CD4-positive, alpha-beta T cell treated with Interleukin-17A for 1 hour (primary cell): ENCODE measurements at places on chromosomes 13 and 19.

GRCh38 chr13:85896516-85897450 lies 97.6 kb upstream of the SLITRK6 start:
- no peak for DNase-seq

DNA sequence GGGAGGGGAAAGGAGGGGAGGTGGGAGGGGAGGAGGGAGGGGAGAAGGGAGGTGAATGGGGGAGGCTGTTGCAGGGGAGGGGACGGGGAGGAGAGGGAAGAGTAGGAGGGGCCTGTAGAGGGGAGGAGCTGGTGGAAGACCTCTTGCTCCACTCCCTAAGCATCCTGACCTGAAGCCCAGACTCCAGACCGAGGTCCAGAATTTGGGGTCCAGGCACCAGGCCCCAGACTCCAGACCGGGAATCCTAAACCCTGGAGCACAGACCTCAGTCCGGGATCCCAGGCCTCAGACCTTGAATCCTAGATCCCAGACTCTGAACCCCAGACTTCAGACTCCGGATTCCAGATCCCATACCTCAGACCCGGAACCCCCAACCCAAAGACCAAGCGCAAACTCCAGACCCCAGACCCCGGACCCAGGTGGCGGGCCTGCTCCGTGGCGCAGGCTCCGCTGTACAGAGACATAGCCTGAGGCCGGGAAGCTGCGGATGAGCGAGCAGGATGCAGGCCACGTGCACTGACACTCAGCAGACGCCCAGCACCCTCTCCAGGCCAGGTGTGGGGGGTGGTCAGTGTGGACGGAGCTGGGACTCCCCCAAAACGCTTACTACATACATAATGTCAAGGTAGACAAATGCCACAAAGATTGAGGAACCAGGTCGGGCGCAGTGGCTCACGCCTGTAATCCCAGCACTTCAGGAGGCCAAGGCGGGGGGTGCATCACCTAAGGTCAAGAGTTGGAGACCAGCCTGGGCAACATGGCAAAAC lies 710 bp upstream of the BTBD2 start:
- DNase-seq: peak; percentile 79

DNA sequence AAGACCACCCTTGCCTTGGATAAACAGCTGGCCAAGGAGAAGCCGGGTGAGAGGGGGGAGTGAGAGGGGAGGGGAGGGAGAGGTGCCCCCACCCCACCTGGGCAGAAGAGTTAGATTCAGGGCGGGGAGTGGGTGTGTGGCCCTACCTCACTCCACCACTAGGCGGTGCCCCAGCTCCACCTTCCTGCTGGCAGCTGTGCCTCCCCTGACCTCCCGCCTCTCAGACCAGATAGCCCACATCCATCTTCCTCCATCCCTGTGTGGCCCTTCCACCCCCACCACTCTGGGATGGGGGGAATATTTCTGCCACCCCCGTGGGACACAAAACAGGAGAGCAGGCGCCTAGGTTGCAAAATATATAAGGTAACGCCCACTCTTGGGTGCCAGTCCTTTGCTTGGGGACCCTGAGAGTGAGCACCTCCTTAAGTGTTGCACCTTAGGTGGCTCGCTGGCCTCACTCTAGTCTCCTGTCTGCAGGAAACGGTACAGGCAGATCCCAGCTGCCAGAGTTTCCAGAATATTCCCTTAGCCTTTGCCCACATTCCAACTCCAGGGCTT lies 13.8 kb upstream of the EHD2 start:
- DNase-seq: peak; percentile 40

DNA sequence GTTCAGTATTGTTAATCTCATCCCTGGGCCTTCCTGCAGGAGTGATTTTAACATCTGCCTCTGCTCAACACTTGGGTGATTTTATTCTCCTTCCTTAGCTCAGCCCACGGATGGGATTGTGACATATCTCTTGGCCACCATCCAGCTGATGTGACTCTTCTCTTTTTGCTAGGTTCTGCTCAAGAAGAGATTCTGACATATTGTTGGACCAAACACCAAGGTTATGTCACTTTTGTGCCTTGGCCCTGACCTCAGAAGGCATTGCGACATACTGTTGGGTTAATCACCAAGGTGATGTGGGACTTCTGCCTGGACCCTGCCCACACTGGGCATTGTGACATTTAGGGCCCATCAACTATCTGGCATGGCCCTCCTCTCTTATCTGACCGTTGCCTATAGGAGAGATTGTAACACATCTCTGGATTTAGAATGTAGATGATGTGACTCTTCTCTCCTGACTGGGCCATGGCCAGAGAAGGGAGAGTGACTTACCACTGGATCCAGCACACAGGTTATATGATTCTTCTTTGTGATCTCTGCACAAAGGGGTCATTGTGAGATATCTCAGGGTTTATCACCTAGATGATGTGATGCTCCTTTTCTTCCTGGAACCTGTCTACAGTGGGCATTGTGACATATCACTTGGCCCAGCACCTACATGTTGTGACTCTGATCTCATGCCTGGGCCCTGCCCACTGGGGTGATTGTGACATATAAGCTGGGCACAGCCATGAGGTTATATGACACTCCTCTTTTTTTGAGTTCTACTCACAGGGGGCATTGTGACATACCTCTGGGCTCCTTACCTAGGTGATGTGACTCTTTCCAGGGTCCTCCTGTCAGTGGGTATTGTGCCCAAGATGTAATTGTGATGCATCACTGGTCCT lies 88.8 kb downstream of the ZNF429 start:
- no peak for DNase-seq

DNA sequence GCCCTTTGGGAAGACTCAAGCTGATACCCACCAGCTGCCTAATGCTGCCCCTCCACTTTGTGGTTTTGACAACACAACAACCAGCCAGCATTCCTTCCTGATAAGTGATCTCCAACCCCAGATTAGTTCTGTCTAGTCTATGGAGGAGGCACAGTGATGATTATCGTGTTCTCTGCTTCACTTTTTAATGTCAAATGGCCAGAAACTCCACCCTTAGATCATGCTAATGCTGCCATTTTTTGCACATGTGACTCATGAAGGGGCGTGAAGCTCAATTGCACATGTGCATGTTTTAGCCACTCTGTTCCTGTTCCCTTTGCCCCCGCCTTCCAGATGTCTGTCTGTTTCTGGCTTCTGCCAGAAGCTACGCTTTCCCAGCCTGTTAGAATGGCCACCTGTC lies 199.8 kb downstream of the COG6 start:
- DNase-seq: no peak

DNA sequence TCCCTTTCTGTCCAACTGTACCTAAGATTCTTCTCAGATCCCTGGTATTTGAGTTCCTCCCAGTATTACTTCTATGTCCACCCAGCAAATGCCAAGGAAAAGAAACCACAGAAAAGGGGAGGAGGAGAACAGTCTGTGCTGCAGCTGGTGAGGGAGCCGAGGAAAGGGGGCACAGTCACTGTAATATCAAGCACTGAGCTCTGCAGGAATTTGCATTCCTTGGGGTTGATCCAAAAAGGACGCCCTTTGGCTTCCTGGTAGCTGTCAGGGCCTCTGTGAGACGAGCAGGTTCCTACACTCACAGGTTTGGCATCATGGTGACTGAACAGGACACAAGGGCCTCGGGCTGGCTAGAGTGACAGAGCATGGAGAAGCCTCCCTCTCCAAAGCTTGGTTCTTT lies 273.4 kb downstream of the NHLRC3 start:
- DNase-seq: no peak

DNA sequence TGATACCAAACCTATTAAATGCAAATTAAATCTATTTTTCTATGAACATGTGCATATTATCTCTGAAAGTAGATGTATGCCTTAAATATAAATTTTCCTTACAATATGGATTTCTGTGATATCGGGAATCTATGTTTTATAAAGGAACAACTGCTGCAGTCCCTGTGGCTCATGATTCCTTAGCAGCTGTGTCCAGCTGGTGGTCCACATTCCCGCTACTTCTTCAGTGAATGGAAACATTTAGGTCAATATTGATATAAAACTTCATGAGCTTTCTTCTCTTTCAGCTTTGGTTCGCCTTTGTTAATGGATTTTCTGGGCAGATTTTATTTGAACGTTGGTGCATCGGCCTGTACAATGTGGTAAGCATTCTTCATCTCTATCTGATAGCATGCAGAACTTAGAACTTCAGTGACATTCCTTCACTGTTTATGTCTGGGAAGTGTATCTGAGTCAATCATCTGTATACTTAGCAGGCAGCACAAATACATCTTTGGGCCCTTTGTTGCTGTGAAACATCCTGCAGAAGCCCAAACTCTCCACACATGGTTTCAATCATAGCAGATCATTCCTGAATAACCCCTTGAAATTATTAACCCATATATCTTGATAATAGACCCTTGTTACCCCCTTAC lies 223.9 kb downstream of the SHISA2 start:
- DNase-seq: no peak

GRCh38 chr13:106796280-106797047 lies 228.5 kb upstream of the ARGLU1 start:
- no peak for DNase-seq

DNA sequence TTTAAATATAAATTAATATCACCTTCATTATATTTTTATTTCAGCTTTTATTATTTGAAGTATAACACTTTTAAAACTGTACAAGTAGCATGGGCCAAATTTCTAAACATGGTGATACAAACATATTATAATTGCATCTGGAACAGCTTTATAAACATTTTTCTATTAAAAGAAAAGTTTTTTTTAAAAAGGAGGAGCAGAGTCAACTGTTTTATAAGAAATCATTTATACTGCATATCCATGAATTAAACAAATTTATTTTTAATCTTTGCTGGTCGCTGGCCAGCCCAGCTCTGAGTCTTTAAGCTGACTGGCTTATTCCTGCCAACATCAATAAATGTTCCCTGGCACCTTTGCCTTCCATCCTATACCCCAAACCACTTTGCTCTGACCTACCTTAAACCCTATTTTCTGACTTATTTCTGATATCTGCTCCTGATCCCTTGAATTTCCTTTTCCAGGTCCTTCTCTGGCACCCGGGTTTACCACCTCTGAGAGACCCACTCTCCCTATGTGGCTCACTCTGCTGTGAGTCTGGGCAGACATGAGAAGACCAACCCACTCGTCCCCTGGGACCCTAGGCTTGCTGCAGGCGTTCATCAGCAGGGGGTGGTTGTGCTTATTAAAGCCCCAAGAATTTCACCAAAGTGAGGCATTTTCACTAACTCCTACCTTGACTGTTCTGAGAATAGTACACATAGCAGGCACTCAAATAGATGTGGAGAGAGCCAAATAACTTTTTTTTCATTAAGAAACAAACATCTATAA lies 220.3 kb downstream of the KLF12 start:
- no peak for DNase-seq

DNA sequence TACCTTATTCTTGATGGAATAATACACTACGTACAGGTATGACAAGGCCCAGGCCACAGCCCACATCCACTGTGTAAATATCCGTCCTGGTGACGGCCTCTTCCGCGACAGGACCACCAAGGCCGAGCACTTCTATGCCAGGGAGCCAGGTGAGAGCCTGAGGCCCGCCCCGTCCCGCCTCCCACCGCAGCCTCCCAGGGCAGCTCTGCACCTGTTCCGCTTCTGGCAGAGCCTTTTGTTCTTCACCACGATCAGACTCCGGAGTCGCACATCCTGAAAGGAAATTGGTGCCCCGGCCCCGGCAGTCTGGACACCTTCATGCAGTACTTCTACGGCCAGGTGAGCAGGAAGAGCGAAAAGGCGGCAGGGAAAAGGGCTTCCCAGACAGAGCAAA lies 10.6 kb upstream of the ZNF358 start:
- DNase-seq: no peak

- DNase-seq: no peak
Measured at GRCh38 chr19:53102206-53102755, 941 bp downstream of the ZNF160 start.

DNA sequence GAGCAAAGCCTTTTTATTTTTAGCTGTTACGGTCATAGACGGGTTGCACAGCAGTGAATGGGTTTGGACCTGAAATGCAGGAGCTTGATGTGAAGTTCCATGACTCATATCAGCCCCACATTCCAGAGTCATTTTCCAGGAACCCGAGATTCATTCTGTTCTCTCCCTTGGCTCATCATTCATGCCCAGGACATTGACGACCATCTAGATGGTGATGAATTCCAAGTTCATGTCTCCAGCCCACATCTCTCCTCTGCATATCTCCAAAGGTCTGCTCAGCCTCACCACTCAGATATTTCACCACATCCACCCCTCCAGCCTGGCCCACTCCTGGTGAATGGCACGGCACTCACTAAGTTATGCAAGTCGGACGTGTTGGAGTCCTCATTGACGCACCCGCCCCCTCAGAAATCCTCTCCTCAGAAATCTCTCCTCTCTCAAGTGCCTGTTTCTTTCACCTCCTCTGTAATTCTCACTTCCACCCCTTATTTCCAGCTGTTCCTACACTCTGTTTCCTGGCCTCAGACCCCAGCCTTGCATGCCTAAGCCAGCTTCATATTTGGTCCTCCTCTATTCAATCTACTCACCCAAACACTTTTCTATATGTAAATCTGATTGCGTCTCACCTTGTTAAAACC lies 83.1 kb downstream of the ALOX5AP start:
- no peak for DNase-seq

GRCh38 chr13:106534639-106535551 lies 567 bp downstream of the EFNB2 start:
- DNase-seq: peak; percentile 27

- DNase-seq: no peak
Measured at GRCh38 chr19:45440873-45441654, 17.3 kb upstream of the ERCC1 start.

- DNase-seq: no peak
Measured at GRCh38 chr13:32910530-32910929, 105.7 kb upstream of the KL start.

DNA sequence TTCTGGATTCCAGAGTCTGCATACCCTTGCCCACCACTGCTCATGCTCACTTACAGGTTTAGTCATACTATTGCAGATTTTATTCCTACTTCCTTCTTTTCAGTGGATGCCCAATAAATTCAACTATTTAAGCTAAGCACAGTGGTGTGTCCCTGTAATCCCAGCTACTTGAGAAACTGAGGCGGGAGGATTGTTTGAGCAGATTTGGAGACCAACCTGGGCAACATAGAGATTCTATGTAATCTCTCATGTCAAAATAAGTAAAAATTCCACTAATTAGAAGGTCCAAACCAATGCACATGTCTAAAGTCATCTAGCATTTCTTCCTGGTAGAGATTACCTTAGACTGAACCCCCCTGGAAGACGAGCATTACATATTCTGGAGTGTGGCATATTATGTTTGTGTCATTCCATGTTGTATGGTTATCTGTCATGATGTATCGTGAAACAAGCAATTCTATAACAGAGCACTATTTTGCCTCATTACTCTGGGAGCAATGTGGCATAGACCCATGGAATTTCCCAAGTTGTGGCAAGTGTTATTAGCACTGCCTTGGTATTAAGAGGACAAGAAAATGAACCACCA lies 8.3 kb downstream of the HMGB1 start:
- DNase-seq: no peak

- DNase-seq: no peak
Measured at GRCh38 chr13:74555651-74556420, 421.6 kb upstream of the KLF12 start.
